ENCODE measurements at places on chromosomes 7 and 10.

DNA sequence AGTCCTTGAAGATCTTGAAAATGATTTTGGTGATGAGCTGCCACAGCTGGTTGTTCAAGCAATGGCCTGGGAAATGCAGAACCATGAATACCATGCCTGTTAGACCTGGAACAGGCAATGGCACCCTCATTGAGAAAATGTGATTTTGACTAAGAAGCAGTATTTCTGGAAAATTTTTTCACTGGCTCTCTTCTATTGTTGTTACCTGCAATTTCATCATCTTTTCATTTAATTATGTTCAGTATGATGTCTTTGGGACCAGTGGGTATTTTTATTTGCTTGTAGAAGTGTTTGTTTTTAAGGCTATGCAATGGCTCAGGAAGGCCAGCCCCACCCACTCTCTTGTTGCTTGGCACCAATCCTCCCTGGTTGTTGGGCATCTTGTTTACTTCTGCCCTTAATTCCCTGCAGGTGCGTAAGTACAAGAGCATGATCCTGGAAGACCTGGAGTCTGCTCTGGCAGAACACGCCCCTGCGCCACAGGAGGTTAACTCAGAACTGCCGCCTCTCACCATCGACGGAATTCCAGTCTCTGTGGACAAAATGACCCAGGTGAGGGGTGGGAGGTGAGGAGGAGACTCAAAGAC is 78.6 kb downstream of the NRF1 start:
- no peak for DNase-seq

- no peak for DNase-seq
Measured at GRCh38 chr7:28738412-28738811, 219.7 kb downstream of the TRIL start.

GRCh38 chr10:97640868-97641811 is 669 bp downstream of the PI4K2A start:
- peak; percentile 62 for DNase-seq

GRCh38 chr10:100357059-100357858 is 10.2 kb downstream of the SCD start:
- DNase-seq = no peak

DNA sequence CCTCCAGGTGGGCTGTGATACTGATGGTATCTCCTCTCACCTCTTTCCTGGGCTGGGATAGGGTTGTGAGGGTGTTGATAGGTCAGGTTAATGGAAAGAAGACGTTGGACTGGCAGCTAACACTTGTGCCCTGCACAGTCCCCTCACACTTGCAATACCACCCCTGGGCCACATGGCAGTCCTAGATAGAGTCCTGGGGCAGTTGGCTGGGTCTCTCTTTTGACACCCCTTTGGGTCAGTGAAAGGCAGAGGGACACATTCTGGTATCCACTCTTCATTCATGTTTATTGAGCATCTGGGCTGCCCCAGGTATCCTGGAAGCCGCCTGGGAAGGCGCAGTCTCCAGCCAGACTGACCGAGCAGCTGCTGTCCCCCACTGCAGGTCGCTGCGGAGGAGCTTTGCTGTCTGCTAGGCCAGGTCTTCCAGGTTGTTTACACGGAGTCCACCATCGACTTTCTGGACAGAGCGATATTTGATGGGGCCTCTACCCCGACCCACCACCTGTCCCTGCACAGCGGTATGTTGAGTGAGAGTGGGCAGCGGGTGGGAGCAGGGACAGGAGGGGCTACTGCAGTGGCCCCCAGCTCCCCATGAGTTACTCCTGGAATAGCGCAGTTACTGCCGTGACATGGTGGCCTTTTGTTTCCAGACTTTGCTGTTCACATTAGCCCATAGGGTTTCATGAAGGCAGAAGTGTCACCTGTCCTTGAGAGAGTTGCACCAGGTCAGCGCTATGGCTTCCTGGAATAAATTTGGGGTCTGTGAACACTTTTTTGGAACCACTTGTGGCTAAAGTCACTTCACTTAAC is 19.1 kb downstream of the NACAD start:
- no peak for DNase-seq

GRCh38 chr7:45176091-45176490 is 18.5 kb downstream of the RAMP3 start:
- no peak for DNase-seq

- DNase-seq = peak; percentile 65
Measured at GRCh38 chr10:79260811-79261740, 86.2 kb upstream of the PPIF start.

- no peak for DNase-seq
Measured at GRCh38 chr10:104325436-104326435, 12.5 kb downstream of the ITPRIP start.

- DNase-seq = peak; percentile 46
Measured at GRCh38 chr10:59387951-59388670, 25.8 kb upstream of the FAM13C start.

GRCh38 chr7:116150588-116150987 is 59.8 kb upstream of the TES start:
- no peak for DNase-seq

DNA sequence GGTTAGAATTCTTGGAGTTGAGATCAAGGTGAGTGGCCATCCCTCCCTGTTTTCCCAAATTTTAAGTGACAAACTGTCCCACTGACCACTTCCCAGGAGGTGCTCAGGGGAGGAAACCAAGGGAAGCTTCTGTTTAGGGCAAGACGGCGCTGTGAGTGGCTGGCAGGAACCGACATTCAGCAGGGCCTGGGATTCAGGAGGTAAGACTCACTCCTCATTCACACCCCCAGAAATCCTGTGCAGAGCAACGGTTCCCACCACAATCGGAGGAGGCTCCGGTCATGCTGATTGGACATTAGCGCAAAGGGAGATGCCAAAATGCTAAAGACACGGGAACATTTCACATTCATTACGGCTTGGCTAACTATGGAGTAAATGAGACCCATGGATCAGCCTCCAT is 200.9 kb downstream of the GRID1 start:
- DNase-seq = no peak

GRCh38 chr10:111933937-111934336 is 249.6 kb downstream of the GPAM start:
- no peak for DNase-seq

DNA sequence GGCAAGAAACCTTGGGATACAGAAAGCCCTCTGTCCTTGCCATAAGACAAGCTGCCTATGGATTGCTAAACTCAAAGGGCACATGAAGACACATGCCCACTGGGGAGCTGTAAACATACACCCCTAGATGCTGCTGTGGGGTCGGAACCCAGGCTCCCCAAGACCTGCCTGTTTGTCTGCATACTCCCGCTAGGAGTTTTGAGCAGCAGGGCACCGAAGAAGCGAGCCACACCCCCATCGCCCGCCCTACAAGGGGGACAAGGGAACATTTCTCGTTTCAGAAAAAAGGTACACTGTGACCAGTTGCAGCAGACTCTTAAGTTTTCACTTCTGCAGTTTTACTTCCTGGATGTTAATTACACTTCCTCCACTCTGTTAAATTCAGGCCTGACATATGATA is 680.2 kb upstream of the GHITM start:
- no peak for DNase-seq

GRCh38 chr10:124303662-124304418 is 114.9 kb downstream of the OAT start:
- no peak for DNase-seq

DNA sequence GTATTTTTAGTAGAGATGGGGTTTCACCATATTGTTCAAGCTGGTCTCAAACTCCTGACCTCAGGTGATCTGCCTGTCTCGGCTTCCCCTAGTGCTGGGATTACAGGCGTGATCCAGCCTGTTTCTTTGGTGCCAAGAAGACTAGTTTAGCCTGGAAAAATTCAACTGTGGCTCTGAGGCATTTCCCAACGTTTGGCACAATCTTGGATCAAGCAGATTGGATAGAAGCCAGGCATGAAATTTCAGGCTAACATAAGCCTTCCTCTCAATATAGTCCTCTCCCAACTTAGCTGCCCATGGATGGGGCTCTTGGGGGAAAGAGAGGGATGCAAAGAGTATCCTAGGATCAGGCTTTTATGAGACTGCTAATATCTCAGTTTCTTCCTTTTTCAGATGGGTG is 53.8 kb downstream of the APBB1IP start:
- no peak for DNase-seq

- DNase-seq = no peak
Measured at GRCh38 chr7:46175221-46175620, 254.1 kb upstream of the IGFBP3 start.

GRCh38 chr7:29479301-29480200 is 84.1 kb upstream of the PRR15 start:
- peak; percentile 63 for DNase-seq

DNA sequence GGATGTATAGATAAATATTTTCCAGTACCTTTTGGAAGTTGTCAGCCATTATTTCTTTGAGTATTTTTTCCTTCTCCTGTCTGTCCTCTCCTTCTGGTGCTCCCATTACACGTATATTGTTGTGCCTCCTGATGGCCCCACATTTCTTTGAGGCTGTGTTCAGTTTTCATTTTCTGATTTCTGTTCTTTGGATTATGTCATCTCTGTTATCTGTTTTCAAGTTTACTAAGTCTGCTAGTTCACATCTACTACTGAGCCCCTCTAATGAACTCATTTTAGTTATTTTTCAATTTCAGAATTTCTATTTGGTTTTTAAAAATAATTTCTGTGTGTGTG is 16.3 kb downstream of the RBM33 start:
- DNase-seq = no peak

DNA sequence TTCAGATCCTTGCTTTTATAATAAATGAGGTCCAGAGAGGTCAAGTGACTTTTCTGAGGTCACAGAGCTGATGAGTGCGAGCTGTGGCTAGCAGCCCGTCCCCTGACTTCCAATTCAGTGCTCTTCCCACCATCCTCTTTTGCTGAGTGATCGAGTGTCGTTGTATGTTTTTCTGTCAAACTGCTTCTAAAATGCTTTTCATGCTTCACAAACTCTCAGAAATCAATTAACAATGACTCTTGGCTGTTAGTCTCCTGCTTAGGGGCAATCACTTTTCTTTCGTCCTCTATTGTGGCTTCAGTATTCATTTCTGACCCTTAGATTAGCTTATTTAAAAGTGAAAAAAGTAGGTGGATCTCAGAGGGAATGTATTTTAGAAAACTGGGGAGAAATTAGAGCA is 423.7 kb downstream of the DPP6 start:
- no peak for DNase-seq

- no peak for DNase-seq
Measured at GRCh38 chr7:96910486-96910885, 94.9 kb upstream of the DLX6 start.

DNA sequence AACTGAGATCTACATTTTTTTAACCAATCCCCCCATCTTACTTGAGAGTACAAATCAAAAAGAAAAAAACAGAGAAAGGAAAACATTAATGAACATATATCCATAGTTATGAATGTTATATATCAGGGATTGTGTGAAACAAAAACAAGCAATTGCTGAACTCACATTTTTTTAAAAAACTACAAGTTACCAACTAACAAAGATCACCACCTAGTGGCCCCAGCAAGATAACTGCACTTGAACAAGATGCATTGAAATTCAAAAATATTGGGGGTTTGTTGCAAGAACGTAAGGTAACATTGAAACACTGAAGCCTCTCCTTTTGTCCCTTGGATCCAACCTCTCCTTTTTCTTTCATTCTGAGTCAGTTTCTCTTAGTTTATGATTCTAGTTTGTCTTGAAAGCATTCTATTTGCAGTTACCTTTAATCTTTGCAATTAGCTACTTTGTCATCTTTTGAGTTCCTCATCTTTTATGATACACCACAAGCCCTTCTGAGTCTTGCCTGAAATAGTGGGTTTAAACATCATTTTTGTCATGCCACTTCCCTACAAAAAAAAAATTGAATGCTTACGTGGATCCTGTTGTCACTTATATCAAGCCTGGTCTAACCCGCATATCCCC is 87.3 kb upstream of the TES start:
- no peak for DNase-seq

DNA sequence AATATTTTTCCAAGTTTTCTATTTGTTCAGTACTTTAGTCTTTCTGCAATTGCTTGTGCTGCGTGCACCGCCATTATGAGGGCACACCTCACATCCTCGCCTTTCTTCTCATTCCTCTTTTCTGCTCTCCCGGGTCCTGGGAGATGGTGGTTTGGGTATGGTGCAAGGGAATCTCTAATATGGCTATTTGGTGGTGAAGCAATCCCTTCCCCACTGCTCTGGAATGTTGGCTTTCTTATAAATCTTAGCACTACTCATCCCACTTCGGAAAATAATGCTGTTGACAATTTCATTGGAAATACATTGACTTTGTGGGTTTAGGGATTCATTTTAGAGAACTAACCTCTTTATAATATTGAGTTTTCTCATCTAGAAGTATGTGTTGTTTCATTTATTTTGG is 1.9 kb upstream of the GCK start:
- DNase-seq = no peak

DNA sequence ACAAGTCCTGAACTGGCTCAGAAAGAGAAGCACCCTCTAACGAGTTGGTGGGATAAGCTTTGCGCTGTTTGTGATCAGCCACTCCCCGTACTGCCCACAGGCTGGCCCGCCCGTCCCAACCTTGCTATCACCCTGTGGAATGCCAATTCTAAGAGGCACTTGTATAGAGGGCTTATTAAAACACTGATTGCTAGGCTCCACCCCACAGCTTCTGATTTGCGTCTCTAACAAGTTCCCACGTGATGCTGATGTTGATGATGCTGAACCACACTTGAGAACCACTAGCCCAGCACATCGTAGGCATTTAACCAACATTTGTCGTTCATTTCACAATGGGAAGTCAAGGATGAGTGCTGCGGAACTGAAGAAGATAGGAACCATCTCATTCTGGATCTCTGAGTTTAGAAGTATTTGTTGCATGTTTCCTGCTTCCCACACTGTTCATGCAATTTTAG is 12.7 kb upstream of the GSAP start:
- DNase-seq = no peak

DNA sequence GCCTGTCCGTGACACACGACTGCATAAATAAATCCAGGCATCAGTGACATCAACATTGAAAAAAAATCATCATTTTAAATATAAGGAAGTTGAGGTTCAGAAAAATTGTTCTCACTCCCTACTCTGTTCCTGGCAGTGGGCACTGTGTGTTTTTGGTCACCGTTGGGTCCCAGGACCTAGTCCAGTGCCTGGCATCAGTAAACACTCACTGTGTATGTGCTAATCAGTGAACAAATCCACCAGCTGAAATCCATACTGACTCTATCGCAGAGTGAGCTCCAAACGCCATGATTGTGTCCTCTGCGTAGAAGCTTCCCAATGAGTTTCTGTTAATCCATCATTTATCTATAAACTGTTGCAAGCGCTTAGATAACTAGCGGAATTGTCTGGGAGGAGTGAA is 41.2 kb downstream of the ITIH2 start:
- DNase-seq = no peak

DNA sequence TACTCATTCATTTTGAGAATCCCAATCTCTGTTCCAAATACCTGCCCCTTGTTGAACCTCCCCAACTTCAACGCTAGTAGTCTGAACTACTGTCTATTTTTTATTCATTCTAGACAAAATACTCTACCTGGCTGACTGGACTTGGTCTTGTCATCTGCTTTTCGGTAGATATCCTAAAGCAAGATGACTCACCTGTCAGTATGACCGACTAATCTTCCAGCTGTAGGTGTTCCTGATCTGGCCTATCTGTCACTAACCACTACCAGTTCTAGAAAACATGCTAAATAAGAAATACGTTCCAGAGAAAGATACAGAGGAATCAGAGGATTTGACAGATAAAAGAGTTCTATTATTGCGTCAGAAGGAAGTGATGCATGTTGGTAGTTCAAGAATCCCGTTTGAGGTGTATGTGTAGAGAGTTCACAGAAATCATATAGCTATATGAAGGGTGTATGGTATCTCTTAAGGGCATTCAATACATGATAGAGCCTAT is 81.1 kb downstream of the IDE start:
- no peak for DNase-seq
